ENCODE measurements at places on chromosomes 2 and 18.

- DNase-seq: no peak
- no peak overlapping the region for H3K27ac ChIP-seq
- H3K4me1 ChIP-seq: no peaks in the 10 kb centered on the region
Observed at GRCh38 chr2:58533376-58533775, 292.3 kb upstream of the FANCL start.

- no peaks in the 10 kb centered on the region for H3K36me3 ChIP-seq
- H3K4me3 ChIP-seq: no peak overlapping the region
- no peaks in the 10 kb centered on the region for H3K27me3 ChIP-seq
- no peak for DNase-seq
Observed at GRCh38 chr2:209762563-209762962, 9.1 kb upstream of the UNC80 start.

- no peak overlapping the region for H3K27ac ChIP-seq
- no peaks in the 10 kb centered on the region for H3K36me3 ChIP-seq
- H3K27me3 ChIP-seq: no peaks in the 10 kb centered on the region
- H3K4me3 ChIP-seq: no peak overlapping the region
Observed at GRCh38 chr2:14866736-14867352, 234.3 kb downstream of the LRATD1 start.

DNA sequence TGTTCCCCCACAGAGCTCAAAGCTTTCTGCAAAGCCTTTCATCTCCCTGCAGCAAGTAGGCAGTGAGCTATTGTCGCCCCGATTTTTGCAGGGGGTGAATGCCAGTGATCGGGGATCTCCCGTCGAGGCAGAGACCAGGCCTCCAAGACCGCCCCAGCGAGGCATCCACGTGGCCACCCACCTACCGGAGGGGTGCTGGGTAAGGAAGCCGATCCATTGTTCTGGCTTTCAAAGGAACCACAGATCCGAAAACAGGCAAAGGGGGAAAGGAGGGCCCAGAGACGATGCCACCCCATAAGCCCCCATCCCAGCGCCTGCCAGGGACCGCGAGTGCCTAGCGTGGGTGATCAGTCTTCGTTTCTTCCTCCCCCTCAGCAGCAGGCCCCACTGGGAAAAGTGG, 2.4 kb downstream of the ADRA2B start:
- no peak overlapping the region for H3K27ac ChIP-seq
- DNase-seq: no peak
- no peak overlapping the region for H3K4me3 ChIP-seq
- no peaks in the 10 kb centered on the region for H3K36me3 ChIP-seq

- no peaks in the 10 kb centered on the region for H3K4me1 ChIP-seq
- DNase-seq: no peak
- H3K4me3 ChIP-seq: no peak overlapping the region
Observed at GRCh38 chr2:232900811-232901735, 31.0 kb downstream of the SNORC start.

GRCh38 chr2:200765995-200766660, 45.6 kb upstream of the BZW1 start:
- no peak for DNase-seq
- H3K27me3 ChIP-seq: no peaks in the 10 kb centered on the region
- H3K4me3 ChIP-seq: no peak overlapping the region

GRCh38 chr18:22060361-22060760, 109.0 kb upstream of the GATA6 start:
- no peaks in the 10 kb centered on the region for H3K27me3 ChIP-seq
- H3K4me3 ChIP-seq: no peak overlapping the region
- no peak overlapping the region for H3K27ac ChIP-seq
- H3K36me3 ChIP-seq: no peaks in the 10 kb centered on the region

GRCh38 chr2:161172901-161173540, 12.8 kb downstream of the TANK start:
- H3K27me3 ChIP-seq: no peaks in the 10 kb centered on the region
- no peak overlapping the region for H3K27ac ChIP-seq
- no peak for DNase-seq
- H3K4me3 ChIP-seq: no peak overlapping the region

GRCh38 chr2:176126929-176127773, 2.4 kb upstream of the HOXD8 start:
- H3K4me3 ChIP-seq: no peak overlapping the region
- no peaks in the 10 kb centered on the region for H3K36me3 ChIP-seq
- H3K27ac ChIP-seq: peak overlapping the region; percentile 55
- peaks cover 78% of the 10 kb centered on the region for H3K27me3 ChIP-seq
- DNase-seq: no peak

- H3K27me3 ChIP-seq: no peaks in the 10 kb centered on the region
- no peak overlapping the region for H3K4me3 ChIP-seq
Observed at GRCh38 chr2:70510313-70510712, 43.3 kb downstream of the TGFA start.

DNA sequence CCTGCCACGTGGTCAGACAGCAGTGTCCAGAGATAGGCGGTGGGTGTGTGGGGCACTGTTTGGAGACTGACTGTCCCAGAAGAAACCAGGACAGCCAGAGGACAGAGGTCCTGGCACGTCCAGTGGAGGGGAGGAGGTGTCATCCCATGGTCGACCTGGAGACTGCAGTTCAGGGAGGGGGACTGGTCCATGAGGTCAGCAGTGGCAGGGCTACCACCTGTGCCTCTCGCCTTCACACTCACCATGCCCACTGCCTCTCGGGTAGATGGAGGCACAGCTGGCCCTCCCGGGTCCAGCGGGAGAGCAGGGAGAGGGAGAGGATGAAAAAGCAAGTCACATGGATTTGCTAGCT, 53.9 kb downstream of the INHBB start:
- peaks cover 2% of the 10 kb centered on the region for H3K27me3 ChIP-seq
- no peak for DNase-seq
- H3K36me3 ChIP-seq: no peaks in the 10 kb centered on the region
- no peak overlapping the region for H3K27ac ChIP-seq
- H3K4me3 ChIP-seq: no peak overlapping the region
- H3K4me1 ChIP-seq: no peaks in the 10 kb centered on the region

DNA sequence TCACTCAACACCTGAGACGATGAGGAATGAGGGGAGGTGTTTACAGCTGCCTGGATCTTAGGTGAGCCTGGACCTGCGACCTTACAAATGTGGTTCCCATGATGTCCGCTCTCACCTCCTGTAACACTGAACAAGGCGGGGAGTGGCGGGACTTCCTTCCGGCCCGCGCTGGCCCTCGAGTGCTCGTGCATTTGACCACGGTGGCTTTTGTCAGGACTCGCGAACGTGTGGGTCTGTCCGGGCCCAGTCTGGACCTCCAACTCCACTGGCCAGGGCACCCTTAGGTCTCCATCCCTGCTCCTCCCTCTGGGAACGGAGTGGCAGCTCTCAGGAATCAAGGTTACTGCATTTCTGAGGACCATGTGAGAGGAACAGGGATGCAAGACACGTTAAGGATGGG, 263.0 kb upstream of the SALL3 start:
- no peaks in the 10 kb centered on the region for H3K4me1 ChIP-seq
- no peaks in the 10 kb centered on the region for H3K36me3 ChIP-seq
- no peak overlapping the region for H3K4me3 ChIP-seq

DNA sequence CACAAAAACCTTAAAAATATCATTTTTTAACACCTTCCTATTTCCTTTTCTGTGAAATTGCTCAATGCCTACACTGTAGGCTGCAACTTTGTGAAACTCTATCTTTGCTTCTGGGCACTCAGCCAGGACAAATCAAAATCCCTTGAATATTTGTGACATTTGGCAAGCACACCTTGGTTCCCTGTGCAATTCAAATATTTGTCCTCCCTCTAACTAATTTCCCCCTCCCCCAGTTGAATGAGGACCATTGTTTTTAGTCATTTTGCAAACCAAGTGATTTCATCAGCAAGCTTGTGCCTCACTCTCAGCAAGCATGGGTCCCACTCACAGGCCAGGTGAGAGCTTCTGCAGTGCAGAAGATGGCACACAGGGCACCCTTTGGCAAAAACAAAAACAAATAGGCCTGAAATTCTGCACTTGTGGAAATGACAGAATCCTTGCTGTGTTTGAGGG, 541.5 kb downstream of the CNTNAP5 start:
- no peak overlapping the region for H3K4me3 ChIP-seq
- no peaks in the 10 kb centered on the region for H3K4me1 ChIP-seq
- H3K27ac ChIP-seq: no peak overlapping the region
- H3K27me3 ChIP-seq: no peaks in the 10 kb centered on the region
- no peak for DNase-seq

DNA sequence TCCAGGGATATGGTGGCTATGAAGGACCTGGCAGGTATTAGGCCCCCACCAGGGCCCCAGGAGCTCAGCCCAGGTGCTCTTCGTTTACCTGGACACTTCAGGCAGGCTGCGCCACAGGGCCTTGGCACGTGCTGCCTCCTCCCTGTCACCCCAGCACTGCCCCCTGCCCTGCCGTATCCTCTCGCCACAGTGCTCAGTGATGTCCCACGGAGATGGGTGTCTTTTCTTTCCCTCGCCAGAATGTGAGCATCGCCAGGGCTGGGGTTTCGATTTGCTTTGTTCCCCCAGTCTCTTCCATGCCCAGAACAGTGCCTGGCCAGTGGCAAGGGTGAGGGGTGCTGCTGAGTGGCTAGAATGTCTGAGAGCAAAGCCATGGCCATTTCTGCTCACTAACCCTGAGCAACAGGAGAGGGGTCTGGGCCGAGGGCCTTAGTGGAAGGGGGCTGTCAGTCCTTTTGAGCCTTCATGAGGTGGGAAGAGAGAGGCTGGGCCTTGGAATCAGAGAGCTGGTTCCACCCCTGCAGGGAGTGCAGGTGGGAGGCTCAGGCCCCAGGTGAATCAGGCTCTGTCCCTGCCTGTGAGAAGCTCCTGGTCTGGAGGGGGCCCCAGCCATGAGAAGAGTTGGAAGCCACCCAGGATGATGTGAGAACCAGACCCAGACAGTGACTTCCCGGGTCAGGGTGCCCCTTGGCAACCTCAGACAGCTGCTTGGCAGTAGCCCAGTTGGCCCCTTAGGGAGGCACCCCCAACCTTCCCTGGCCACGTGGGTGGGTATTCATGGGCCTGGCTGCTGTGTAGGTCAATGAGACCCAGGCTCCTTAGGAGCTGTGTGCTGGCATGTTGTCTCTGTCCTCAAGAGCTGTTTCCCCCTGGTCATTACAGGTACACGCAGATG, 129.9 kb upstream of the HS6ST1 start:
- H3K36me3 ChIP-seq: no peaks in the 10 kb centered on the region
- H3K4me1 ChIP-seq: no peaks in the 10 kb centered on the region
- no peak overlapping the region for H3K27ac ChIP-seq
- peaks cover 10% of the 10 kb centered on the region for H3K27me3 ChIP-seq
- DNase-seq: no peak

- H3K4me1 ChIP-seq: no peaks in the 10 kb centered on the region
- H3K27me3 ChIP-seq: no peaks in the 10 kb centered on the region
- DNase-seq: no peak
- no peak overlapping the region for H3K4me3 ChIP-seq
- no peak overlapping the region for H3K27ac ChIP-seq
- no peaks in the 10 kb centered on the region for H3K36me3 ChIP-seq
Observed at GRCh38 chr2:226001716-226002115, 602.2 kb downstream of the NYAP2 start.

DNA sequence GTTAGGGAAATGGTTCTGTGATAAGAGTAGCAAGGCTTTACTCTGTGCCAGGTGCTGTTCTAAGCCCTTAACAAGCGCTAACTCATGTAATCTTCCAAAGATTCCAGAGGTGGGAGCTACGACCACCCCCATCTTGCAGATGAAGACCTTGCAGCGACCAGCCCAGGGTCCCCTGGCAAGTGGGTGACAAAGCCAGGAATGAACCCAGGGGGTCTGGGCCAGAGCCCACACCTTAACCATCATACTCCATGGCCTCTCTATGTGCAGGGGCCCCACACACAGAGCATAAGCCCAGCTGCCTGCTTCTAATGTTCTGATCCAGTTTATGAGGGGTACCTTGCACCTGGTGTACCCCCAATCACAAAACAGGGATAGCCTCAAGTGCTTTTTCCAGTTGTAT, 105.3 kb downstream of the ZBTB7C start:
- no peak for DNase-seq
- no peaks in the 10 kb centered on the region for H3K27me3 ChIP-seq
- no peak overlapping the region for H3K27ac ChIP-seq
- peaks cover 9% of the 10 kb centered on the region for H3K4me1 ChIP-seq

- no peak for DNase-seq
- no peaks in the 10 kb centered on the region for H3K27me3 ChIP-seq
- H3K4me1 ChIP-seq: no peaks in the 10 kb centered on the region
- no peak overlapping the region for H3K27ac ChIP-seq
- no peaks in the 10 kb centered on the region for H3K36me3 ChIP-seq
- no peak overlapping the region for H3K4me3 ChIP-seq
Observed at GRCh38 chr2:185441486-185442005, 297.1 kb upstream of the FSIP2 start.

DNA sequence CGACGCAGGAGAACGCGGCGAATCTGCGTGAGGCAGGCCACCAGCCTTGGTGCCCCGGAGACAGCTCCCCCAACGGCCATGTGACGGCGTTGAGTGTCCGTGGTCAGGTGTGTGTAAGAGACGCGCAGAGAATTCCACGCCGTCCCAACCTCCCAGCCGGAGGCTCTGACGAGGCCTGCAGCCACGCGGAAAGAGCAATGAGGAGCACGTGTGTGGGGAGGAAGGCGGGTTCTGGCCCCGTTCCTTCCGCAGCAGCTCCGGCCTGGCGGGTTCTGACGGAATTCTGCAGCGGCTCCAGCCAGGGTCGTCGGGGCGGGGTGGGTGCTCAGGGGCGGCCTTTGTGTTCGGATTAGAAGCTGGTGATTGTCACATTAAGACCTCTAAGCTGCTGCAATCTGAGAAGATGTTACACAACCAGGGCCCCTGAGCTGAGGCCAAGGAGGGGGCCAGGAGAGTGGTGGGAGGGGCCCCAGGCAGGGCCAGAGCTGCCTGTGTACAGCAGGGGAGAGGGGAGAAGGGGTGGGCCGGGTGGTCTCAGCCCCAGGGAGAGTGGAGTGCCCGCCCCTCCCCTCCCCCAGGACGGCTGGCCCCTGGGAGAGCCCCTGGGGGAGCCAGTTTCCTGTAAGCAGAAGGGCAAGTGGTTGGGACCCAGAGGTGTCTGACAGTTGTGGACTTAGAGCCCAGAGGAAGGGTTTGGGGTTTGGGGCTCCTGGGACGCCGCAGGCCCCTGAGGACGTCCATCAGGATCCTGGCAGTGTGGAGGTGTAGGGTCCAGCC, 5.1 kb upstream of the GAL3ST2 start:
- no peak overlapping the region for H3K27ac ChIP-seq
- no peak for DNase-seq
- no peaks in the 10 kb centered on the region for H3K27me3 ChIP-seq
- no peak overlapping the region for H3K4me3 ChIP-seq

DNA sequence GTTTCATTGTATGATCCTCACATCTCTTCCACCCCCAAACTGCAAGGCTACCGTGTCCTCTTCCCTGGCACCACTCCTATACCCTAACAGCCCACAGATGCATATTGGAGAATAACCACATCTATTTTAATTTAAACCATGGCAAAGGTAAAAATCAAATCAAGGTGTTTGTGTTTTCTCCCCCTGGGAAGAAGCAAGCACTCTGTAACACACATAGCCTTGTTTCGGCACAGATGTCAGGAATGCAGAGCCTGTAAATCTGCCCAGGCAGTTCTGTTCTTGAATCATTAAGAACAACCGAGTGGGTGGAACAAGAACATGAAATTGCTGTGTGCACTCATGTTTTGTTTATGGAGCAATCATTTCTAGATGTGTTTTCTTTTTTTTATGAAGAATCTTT, 6.8 kb upstream of the COX7A2L start:
- H3K36me3 ChIP-seq: no peaks in the 10 kb centered on the region
- H3K27ac ChIP-seq: no peak overlapping the region

- H3K27ac ChIP-seq: peak overlapping the region; percentile 90
- H3K4me3 ChIP-seq: peak overlapping the region; percentile 97
- DNase-seq: no peak
- peaks cover 23% of the 10 kb centered on the region for H3K4me1 ChIP-seq
Observed at GRCh38 chr2:128026448-128027277, 1.2 kb downstream of the SAP130 start.
